T-helper 22 cell (primary cell): ENCODE measurements at places on chromosomes 3 and 15.

DNA sequence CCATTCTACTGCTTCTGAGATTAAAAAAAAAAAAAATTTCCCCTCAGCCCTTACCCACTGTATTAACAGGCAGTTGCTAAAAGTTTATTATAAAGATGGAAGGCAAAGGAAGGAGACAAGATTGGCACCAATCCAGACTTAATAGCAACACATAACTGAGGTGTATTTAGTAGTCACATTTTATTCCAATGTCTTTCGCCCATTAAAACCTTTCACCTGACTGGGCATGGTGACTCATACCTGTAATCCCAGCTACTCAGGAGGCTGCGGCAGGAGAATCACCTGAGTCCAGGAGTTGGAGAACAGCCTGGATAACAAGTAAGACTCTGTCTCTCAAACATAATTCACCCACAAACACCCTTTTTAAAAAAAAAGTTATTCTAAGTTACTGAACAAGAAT lies 4.4 kb downstream of the ACAP2 start:
- DNase-seq = no peak

DNA sequence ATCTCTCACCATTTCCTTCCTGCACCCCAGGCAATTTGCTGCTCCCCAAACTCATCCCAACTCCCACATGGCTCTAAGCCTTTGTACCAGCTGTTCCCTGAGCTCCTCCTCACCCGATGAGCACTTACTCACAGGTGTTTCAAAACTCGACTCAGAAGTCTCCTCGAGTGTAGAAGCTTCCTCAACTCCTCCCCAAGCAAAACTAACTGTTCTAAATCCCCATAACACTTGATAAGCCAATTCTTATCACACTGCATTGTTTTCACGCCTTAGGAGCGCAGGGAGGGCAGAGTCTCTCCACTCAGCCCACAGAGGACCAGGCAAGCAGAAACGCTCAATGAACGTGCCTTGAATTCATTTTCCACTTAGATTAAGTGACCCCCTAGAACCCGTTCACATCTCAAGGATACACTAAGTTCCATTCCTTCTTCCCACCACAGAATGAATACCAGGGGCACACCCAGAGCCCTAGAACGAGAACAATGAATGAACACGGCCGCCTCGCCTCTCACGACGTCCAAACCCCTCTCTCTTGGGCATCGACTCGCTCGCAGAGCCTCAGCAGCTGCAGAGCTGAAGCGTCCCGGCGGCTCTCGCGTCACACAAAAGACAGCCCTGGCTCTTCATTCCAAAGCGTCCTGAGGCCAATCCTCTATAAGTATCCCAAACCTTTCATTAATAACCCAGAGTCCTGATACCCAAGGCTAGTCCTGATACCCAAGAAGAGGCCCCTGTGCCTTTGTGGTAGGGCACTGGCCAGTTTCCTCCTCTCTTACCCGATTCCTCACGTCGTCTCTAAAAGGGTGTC lies 1.1 kb downstream of the RAF1 start:
- peak; percentile 6 for DNase-seq

GRCh38 chr15:69119001-69119400 lies 41.4 kb upstream of the GLCE start:
- DNase-seq = no peak

- no peak for DNase-seq
Observed at GRCh38 chr15:60830479-60830878, 351.5 kb upstream of the ICE2 start.

DNA sequence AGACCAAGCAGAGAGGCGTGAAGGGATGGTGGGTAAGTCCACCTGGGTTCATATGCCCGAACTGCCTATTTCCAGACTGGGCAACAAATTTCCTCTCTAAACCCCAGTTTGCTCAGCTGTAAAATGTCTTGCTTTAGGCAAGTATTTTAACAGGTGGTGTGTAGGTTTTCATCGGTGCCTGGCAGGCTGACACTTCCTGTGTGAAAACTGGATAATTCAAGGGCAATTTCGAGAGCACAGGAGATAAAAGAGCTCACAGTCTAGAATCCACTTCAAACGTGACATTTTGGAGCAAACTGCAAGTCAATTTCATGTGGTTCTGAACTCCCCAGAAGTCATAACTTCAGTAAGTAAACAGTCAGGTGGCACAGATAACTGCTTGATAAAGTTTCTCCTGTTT lies 112.2 kb downstream of the OXNAD1 start:
- DNase-seq = no peak

- DNase-seq = no peak
Observed at GRCh38 chr3:32822609-32823498, 5.1 kb downstream of the TRIM71 start.

DNA sequence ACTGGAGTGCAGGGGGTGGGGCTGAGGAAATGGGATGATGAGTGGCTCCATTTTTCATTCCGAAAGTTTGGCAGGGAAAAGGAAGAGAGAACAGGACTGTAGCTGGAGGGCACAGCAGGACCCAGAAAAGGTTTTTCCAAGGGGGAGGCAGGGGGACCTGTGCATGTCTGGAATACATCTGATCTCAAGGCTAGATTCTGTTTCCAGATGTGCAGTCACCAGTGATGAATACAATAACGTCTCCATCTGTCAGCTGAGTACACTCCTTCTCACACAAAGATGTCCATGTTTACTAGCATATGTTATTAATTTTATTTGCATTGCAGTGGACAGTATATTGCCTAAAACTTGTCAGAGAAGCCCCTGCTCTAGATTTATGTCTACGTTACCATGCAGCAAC lies 39.9 kb upstream of the PRTG start:
- no peak for DNase-seq

GRCh38 chr3:94356581-94356980 lies 293.7 kb downstream of the NSUN3 start:
- no peak for DNase-seq

DNA sequence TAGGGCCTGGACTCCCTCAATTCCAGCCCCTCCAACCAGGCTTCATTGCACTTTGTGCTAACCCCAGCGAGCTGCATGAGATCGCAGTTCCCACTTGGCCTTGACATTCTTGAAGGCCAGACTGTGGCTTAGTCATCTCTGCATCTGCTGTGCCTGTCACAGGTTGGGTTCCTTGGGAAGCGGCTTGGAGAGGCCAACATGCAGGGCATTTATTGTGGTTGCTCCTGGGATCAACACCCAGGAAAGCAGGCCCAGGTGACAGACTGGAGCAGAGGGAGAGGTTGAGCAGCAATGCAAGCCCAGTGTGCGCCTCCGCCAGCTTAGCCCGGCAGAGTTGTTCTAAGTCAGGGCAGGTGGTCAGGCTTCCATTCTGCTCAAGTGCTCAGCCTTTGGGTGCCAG lies 10.5 kb downstream of the ABCF3 start:
- DNase-seq = no peak

DNA sequence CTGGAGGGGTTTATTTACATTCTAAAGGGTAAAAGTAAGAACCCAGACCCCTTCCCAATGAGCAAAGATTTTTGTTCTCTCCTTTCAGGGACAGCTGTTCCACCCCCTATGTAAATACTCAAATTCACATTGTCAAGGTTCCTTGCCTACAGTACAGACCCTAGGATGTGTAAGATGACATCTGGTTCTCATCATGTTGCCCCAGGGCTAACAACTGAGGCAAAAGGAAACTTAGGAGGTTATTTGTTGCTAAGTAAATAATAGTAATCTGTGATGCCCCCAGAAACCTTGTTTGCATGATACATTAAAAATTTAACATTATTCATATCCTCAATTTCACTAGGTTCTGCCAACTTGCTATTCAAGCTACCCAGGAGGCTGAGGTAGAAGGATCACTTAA lies 135.0 kb upstream of the CCNL1 start:
- DNase-seq = no peak

DNA sequence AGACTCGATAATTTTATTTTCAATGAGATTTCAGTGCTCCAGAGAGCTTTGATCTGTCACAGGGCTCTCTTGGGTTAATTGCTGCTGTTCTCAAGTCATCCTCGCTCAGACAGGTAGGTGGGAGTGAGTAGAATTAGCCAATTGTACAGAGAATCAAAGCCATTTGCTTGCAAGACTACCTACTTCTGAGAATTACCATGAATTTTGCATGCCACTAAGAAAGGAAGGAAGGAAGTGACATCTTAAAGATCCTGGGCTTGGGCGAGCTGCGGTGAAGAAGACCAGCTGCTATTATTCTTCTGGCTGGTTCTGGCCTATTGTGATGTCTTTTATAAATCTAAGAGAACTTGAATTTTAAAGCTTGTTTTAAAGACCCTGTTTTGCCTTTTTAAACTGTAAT lies 154.1 kb upstream of the LPP start:
- peak; percentile 31 for DNase-seq

DNA sequence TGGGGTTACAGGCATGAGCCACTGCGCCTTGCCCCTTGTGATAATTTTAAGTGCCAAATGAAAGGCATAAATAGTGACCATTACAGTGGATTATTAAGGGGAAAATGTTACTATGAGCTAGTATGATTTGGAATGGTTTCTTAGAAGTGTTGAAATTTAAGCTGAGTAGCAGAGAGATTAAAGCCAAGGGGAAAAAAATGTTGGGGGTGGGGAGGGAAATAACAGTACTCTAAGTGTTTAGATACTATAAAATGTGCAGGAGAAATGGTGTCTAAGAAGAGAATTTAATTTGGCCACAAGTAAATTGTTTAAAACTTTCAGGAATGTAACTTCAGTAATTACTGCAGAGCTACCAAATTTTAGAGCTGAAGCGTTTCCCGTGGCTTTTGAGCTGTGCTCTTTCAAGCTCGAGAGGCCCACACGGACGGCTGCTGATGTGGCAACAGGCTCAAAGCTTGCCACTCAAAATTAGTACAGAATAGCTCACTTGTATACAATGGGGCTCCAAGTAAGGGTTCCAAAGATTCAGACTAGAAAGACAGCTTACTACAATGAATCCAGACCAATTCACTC lies 23.9 kb upstream of the SLC12A8 start:
- DNase-seq = no peak

- DNase-seq = no peak
Observed at GRCh38 chr3:135023996-135024658, 229.1 kb downstream of the EPHB1 start.

DNA sequence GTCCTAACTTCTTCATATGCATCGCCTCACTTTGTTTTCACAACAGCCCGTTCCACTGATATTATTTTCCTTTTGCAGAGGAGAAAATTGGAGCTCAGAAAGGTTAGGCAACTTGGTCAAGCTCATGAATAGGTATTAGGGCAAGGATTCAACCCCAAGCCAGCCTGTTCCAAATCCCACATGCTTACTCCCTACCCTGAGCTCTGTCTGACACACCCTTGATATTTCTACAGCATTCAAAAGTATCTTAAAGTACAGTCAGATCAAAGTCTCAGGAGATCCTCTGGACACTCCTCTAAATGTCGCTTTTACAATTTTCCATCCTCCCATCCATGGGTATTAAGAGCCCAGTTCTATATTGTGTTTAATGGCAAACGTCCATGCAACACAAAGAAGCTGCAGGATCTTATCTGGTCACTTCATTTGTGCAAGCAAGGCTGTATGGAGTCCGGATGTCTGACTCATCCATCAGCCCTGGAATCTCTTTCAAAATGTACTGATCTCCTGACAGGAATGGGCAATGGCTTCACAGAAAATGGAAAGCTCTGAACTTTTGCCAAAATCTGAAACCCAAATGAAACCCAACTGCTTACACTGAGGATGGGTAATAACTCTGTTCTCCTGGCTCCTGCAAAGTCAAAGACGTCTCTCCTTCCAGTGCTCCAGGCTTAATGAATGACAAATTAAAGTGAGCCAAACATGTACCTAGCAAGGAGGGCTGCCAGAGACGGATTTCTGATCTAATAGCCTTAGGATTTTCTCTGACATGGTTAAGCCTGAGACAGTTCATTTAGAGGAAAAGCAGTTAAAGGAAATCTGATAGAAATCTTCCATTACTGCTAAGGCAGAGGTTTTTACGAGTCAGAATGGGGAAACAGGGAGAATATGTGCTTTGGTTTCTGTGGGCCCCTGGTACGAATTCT lies 230.9 kb upstream of the RORA start:
- DNase-seq = no peak

DNA sequence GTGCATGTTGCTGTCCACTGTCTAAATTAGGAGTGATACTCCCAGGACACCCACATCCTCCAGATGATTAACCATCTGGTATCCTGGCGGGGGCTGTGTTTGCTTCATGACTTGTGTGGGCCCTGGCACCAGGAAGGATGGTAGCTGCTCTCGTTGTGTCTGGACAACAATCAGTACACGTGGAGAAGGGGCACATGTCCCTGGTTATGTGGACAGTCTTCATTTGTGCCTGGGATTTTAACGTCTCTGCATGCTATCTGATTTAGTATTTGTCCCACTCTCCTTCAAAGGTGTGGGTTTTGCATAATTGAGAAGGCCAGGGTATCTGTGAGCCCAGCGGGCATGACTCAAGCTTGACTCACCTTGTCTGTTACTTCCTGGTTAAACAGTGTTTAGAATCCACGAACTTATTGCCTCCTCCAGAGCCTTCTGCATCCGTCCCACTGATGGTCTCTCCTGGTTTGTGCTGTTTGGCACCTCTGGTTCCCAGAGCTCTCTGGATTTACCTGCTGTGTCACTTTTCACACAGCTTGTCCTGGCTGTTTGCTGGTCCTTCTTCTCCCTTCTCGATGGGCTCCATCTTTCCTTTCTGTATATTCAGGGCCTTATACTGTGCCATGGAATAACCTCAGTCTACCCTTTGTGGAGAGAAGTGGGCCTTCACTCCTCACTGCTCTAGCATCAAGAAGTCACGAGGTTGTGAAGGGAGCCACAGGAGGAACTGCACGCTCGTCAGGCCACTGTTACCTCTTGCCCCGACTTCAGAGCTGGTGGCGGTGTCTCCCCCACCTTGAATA lies 32.5 kb downstream of the ARNT2 start:
- DNase-seq = no peak
